ENCODE measurements at places on chromosomes 5 and 9. TPM values are rescaled to one million over a fixed set of nuclear protein-coding genes. Genes with fewer than 3 reads are reported as not detected.

DNA sequence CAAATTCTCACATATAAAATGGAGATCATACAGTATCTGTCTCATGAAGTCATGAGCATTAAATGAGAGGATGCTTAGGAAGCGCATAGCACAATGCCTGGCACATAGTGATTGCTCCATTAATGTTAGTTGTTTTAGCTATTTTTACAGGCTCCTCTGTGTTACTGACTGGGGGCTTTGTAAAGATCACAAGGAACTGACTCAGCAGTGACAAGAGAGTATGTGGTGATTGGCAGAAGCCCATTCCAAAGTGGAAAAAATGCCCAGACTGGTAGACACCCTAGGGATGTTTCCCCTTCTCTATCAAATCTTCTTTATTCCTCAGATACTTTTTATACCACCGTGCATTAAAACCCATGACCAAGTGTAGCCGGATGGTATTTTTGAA, 33.5 kb downstream of the ABLIM3 start:
- no peak for DNase-seq

GRCh38 chr5:78574131-78574673, 74.4 kb downstream of the LHFPL2 start:
- DNase-seq, result no peak

- DNase-seq, result peak; percentile 37
These were observed 2.2 kb downstream of the HNRNPA0 start for GRCh38 chr5:137751869-137752491.

DNA sequence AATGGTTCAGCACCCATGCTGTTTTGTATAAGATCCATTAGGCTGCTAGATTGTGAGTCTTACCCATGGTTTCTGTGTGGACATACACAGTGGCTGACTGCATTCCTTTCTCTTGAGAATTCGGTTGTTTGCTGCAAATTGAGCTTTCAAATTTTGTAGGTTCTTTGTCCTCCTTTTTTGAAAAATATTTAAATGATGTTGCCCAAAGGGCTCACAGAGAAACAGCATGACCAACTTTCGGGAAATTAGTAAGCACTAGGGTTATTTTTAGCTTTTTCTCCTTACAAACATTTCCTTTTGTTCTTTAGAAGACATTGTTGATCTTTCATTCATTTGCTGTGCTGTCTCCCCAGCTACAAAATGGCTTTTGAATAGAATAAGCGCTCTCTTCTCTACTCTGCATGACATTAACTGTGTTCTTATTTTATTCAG, 79.4 kb downstream of the NLN start:
- DNase-seq, result no peak

GRCh38 chr5:124394700-124395245, 351.7 kb downstream of the ZNF608 start:
- no peak for DNase-seq

GRCh38 chr5:149400304-149400703, 21.2 kb upstream of the IL17B start:
- no peak for DNase-seq

DNA sequence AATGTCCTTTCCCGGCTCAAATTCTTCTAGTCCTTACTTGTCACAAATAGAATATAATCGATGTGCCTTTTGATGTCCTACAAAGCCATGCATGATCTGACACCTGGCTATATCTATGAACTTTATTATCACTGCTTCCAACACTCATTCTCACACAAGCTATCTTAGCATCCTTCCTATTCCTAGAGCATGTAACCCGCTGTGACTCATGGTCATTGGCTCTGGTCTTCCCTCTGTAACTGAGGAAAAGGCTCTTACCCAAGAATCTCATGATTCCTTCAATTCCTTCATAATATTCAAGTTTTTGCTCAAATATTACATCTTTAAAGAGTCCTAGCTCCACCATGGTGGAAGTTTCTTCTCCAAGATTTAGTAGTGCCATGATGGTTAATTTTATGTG, 480.0 kb upstream of the PAPPA start:
- no peak for DNase-seq

GRCh38 chr9:97525451-97525850, 24.0 kb downstream of the TMOD1 start:
- DNase-seq, result no peak

DNA sequence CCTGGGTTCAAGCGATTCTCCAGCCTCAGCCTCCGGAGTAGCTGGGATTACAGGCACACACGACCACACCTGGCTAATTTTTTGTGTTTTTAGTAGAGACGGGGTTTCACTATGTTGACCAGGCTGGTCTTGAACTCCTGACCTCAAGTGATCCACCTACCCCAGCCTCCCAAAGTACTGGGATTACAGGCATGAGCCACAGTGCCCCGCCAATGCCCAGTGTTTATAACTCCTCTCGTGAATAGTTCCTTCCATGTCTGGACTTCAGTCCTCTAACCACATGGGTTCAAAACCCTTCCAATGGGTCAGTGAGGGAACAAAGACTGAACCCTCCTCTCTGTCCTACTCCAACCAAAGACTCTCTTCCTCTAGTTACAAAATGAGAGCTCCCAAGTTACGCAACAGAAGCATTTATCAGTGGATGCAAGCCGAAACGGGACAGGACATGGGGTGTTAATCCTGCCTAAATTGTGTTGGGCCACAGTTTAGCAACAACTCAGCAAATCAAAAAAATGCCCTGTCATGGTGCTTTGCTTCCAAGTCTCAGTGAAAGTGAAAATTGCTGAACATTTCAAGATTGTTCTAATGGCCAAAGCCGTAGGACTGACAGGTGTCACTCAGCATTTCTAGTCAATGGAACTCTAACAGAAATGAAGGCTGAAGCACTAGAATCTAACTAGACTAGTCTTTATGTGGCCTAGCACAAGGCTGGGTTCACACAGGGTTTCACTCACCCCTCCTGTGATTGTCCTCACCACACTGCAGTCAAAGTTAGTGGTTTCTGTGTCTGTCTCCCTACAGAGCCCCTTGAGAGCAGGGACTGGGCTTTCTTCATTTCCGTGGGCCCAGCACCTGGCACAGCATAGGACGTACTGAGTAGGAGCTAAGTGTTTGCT, 3.2 kb upstream of the TMEM245 start:
- no peak for DNase-seq

DNA sequence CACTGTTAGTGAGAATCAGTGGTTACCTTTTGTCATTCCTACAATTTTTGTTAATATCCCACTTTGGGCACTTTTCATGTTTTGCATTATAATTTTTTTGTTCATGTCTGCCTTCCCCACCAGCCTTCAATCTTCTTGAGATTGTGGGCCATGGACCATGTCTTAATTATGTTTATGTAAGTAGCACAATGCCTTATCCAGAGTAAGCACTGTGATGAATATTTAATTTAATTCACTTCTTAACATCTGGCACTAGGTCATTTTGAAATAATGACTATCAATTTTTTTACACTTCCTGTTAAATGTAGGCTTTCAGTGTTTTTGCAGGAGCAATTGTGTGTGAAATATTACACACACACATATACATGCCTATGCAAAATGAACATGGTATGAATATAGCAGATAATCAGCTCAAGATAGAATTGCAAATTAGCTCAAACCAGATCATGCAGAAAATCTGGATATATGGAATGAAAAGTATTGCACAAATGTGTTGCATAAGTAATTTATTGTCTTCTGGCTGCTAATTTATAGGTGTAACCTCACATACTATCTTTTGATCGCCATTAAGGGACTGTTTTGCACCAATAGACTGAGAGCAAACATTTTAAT, 5.3 kb upstream of the SHOC1 start:
- DNase-seq, result no peak

- DNase-seq, result no peak
These were observed 92.9 kb downstream of the PALM2AKAP2 start for GRCh38 chr9:109872901-109873300.

The PHYHD1 gene
- total RNA-seq, result 17.8 TPM

The PCDHB8 gene
- 0.34 TPM for total RNA-seq
